ENCODE measurements at places on chromosomes 1 and 21.

GRCh38 chr1:172219966-172220365 lies 200.5 kb upstream of the C1orf105 start:
- no peak for DNase-seq

DNA sequence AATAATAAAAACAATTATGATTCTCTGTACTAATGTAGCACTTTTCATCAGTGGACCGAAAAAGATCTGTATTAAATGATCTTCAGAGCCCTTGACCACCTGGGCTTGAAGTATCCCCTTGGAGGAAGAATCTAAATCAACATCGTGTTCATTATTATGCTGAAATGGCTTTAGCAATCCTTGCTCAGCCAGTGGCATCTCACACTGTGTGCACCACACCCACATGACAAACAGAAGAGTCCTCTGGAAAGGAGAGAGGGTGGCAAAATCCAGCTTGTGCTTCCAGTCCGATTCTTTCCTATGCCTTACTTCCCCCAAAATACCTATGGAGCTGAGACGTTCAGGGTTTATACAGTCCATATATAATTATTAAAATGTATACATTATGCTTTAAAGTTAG lies 318.5 kb upstream of the RUNX1 start:
- no peak for DNase-seq

DNA sequence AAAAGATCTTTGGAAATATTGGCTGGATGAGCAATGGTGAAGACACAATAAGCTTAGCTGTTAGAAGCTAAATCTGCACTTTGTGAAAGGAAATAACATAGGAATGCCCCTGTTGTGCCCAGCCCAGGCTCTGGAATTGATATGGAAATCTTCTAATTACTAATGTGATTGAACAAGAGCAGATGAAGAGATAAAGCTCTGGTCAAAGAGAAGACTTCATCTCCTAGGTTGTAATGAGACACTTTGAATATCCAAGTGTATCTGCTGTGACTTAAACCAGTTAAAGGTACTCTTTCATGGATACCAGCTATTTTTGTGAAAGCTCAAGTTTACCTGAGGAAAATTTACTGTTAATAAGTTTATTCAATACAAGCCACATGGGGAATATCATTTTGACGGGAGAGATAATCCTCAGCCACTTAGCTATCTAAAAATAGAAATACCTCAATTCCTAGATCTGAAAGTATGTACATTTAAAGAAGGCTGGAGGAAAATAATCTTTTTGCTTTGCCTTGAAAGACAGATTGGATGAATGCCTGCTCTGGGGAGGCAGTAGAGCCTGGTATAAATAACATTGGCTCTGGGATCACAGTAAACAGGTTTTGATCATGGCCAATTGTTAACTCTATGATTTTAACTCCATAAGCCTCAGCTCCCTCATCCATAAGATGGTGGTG lies 494.0 kb upstream of the B3GALT2 start:
- DNase-seq = no peak

GRCh38 chr1:113701429-113701828 lies 57.9 kb downstream of the PHTF1 start:
- DNase-seq = no peak

DNA sequence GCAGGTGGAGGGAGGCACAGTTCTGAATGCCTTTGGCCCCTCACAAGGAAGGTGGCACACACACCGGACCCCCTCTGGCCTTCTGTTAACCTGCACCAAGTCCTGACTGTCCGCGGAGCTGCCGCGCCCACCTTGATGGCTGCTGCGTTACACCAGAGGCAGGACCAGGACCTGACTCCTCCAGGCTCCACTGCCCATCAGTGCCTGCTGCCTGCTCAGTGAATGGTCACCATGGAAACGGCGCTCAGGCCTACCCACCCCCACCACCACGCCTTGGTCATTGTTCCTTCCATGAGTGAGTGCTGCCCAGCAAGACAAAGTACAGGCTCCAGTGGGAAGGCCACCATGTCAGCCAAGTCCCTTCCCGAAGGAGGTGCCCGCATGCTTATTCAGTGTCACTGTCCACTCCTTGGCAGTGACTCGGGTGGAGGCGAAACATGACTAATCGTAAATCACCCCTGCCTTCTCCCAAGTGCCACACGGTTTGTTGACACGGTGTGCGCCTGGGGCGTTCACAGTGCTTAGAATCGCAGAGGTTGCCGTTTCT lies 57.3 kb downstream of the SLC37A1 start:
- no peak for DNase-seq

DNA sequence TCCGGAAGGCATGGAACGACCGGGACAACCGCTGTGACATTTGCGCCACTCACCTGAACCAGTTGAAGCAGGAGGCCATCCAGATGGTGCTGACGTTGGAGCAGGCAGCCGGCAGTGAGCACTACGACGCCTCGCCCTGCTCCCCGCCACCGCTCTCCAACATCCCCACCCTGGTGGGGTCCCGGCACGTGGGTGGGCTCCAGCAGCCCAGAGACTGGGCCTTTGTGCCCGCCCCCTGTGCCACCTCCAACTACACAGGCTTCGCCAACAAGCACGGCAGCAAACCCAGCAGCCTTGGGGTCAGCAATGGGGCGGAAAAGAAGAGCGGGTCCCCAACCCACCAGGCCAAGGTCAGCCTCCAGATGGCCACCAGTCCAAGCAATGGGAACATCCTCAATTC lies 212.1 kb downstream of the KIF26B start:
- DNase-seq = no peak

DNA sequence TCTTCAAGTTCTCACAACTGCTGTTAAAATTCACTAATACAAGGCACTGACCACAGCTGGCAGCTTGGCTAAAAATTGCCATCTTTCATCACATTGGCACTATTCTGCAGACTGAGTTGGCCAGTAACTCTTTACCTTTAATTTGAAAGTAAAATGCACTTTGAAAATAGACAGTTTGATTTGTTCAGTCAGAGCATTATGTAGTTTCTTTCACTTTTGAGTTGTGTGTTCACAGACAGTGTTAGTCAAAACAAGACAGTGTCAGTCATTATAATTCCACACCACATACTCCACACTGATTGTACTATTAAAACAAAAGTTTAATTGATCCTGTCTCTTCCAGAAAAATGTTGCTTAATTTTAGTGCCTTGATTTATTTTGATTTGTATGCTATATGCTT lies 160.7 kb downstream of the SDCCAG8 start:
- DNase-seq = no peak

DNA sequence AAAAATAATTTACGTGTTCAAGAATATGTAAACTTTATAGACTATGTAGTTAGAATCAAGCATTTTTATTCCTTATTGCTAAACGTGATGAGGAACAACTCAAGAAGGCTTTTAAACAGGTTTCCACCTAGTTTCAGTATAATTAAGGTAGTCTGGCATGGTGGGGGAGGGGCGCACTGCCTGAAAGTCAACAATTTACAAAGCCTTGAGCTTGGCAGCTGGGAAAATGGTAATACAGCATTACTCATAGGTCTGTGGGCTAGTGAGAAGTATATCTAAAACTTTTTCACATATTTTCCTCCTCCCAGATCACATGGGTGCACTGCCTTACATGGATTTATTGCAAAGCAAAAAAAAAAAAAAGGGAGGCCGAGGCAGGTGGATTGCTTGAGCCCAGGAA lies 75.2 kb downstream of the EVI5 start:
- no peak for DNase-seq

DNA sequence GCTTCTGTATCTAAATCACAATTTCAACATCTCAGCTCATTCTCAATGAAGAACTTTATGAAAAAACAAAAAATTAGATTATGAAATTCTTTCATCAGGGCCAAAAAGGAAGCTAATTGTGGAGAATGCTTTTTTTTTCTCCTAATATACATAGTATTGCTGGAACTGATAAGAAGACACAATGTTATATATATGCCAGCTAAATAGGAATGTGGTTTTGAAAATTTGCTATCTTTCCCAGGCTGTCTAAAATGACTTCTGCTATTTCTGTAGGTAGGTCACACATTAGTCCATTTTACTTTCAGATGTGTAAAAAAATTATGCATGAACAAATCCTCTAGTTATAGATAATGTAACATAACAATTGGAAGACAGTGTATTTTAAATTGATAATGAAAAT lies 732.9 kb downstream of the RWDD3 start:
- no peak for DNase-seq

DNA sequence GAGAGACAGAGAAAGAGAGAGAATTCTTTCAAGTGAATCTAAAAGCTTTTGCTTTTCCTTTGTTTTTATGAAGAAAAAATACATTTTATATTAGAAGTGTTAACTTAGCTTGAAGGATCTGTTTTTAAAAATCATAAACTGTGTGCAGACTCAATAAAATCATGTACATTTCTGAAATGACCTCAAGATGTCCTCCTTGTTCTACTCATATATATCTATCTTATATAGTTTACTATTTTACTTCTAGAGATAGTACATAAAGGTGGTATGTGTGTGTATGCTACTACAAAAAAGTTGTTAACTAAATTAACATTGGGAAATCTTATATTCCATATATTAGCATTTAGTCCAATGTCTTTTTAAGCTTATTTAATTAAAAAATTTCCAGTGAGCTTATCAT lies 117.6 kb downstream of the PTPRC start:
- DNase-seq = no peak

DNA sequence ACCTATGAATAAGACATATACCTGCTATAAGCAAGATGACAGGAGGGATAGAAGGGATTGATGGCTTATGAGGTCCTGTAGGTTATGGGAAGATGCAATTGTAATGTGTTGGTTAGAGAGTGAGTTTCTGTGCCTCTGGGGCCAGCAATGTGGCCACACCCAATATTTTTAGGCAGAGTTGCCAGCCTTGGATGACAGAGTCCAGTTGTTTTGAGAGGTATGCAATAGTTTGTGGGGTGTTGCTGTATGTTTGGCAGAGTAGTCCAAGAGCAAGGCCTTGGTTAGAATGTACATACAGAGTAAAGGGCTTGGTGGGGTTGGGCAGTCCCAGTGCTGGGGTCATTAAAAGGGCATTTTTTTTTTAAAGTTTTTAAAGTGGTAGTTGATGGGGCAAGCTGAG lies 36.6 kb upstream of the PLA2G5 start:
- DNase-seq = no peak

- DNase-seq = no peak
These were observed 8.5 kb upstream of the COL8A2 start for GRCh38 chr1:36133484-36133883.

DNA sequence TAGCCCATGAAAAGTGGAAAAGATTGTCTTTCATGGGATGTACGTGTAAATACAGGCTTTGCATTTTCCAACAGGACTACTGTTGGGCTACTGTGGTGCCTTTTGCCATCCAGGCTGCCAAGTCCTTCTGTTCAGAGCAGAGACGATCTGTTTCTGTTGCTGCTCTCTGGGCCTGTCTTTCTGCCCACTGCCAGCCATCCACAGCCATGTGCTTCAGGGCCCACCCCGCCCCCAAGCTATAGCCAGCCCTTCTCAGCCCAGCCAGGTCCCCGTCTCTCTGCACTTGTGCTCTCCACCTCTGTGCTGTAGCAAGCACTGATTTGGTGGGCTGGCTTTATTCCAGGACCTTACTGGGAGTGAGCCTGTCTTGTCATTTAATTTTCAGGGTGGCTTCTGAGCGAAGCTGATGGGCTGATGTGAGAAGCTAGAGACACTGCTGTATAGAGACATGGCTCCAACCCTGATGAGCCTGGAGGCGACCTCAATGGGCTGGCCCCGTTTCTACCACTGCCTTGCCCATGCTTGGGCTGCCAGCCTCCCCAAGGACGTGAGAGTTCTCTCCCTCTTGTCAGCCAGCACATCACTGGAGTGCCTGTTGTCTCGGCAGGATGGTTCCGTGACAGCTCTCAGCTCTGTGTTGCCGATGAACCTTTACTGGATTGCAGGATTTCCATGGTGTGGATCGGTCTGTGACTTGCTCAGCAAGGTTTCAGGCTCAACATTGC lies 137.8 kb downstream of the PEX14 start:
- DNase-seq = no peak

DNA sequence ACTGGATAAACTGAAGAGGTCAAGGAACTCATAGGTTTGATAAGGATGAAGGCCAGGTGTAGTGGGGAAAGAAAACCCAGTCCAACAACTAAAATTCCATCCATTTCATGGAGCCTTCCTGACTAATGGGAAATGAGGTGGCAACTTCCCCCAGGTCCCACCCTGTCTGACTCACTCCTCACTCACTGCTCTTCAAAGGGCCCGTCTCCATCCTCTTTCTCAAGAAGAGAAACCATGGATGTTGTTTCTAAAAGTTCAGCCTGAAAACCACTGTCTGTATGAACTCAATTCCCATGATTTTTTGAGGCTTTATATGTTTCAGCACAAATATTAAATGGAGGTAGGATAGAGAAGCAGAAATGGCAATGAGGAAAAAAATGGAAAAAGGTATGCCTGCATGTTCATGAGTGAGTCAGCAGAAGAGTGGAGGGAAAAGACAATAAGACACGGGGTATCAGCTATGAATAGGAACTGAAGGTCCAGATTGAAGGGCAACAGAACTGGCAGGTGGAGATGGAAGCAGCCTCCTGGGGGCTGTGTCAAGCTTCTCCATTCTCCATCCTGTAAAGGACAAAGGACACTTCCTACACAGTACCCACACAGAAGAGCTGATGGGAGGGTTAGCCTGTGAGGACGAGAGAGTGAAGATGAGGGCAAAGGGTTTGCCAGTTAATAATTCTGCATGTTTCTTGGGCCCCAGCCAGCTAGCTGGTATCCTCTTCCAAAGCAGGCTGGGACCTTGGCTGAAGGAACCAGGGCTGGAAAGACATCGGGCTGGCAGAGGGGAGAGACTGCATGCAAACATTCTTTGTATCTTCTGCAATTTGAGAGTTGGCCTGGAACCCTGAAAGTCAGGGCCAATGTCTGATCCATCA lies 5.5 kb upstream of the ELOVL1 start:
- DNase-seq = no peak

- no peak for DNase-seq
These were observed 456.1 kb downstream of the AJAP1 start for GRCh38 chr1:5110508-5110907.

Data from stimulated activated CD4-positive, alpha-beta T cell treated with anti-CD3 and anti-CD28 coated beads, Interleukin-4, amount 100 ng/mL, for 4 hours (primary cell).